Caco-2 (cell line): ENCODE measurements at places on chromosomes 12 and 14. TPM values are rescaled to one million over a fixed set of nuclear protein-coding genes. Genes with fewer than 3 reads are reported as not detected.

The CATSPERB gene
- total RNA-seq: 2.1 and 2.6 TPM in 2 replicates

The SIRT4 gene
- total RNA-seq: 2.1 and 3.6 TPM in 2 replicates

The NXPH4 gene
- total RNA-seq: 10.0 and 10.6 TPM in 2 replicates

The SERPINA3 gene
- total RNA-seq: 1.3 and 2.3 TPM in 2 replicates

The DTX1 gene
- not detected in 2 replicates for total RNA-seq

The ADAMTS20 gene
- 0.07 TPM in 1 of 2 replicates, not detected in the other for total RNA-seq

The IFI27 gene
- 1.7 and 2.6 TPM in 2 replicates for total RNA-seq

The DTX3 gene
- total RNA-seq: 17.4 and 20.4 TPM in 2 replicates

The IAPP gene
- total RNA-seq: not detected in 2 replicates

The FGF6 gene
- not detected in 2 replicates for total RNA-seq
